ENCODE measurements at places on chromosomes 2 and 18.

- DNase-seq = no peak
Observed at GRCh38 chr18:26874283-26874682, 8.8 kb upstream of the AQP4 start.

DNA sequence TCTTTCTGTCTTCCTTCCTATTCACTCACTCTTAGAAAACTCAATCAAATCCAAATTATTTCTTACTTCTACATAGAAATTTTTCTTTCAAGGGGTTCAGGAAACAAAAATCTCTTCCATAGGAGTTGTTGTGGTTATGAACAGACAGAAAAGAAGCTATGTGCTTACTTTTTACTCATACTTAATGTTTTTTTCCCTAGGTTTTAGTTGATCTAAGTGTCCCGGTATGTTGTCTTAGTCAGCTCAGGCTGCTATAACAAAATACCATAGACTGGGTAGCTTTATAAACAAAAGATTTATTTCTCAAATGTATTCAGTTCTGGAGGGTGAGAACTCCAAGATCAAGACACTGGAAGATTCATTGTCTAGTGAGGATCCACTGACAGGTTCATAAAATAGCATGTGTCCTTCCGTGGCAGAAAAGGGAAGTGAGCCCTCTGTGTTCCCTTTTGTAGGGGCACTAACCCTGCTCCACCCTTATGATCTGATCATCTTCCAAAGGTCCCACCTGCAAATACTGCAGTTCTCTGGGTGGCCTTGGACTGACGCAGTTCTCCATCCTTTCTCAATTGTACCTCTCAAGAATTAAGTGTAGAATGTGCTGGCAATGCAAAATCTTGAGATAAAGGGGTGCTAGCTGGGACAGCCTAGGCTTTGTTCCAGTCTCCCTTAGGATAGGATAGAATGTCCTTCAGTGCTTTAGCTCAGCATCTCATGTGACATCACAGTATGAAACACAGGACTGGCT lies 14.4 kb upstream of the VRK2 start:
- DNase-seq = no peak

- no peak for DNase-seq
Observed at GRCh38 chr2:5845798-5846330, 153.7 kb downstream of the SOX11 start.

- DNase-seq = no peak
Observed at GRCh38 chr2:164388511-164388910, 232.8 kb downstream of the GRB14 start.

DNA sequence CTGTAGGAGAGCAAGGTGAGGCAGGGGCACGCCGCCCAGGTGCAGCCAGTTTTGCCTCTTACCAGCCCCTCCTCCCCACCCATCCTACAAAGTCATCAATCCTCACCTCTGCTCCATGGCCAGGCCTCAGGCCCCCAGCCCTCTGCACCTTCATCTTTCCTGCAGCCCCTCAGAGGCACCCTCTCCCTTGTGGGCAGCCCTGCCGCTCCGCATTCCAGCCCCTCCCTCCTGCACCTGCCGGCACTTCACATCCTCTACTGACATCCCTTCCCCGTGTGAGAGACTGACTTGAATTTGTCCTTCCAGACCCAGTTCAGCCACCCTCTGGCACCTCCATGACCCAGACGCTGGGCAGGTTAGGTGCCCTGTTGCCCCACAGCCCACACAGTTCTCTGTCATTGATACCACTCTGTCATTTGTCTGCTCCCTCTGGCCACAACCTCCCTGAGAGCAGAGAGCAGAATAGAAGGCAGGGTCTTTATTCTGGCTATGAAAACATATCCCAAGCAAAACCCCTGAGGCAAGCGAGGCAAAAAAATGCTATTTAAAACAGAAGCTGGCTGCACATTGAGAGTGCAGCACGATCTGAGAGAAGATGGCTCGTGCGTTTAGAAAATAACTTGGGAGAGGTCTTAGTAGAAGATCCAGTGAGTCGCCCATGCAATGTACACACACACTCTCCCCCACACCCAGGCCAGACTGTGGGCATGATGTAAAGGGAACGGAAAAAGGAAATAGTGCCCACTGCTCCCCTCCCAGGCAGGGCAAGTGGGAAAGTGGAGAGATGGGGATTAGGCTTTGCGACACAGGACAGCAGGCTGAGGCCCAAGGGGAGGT lies 25.9 kb downstream of the SDC1 start:
- DNase-seq = no peak

Measured in SK-N-MC (cell line).